Aorta (tissue), 5 donors: ENCODE measurements at places on chromosomes 12 and 14. TPM values are rescaled to one million over a fixed set of nuclear protein-coding genes. Genes with fewer than 3 reads are reported as not detected.

The HOXC5 gene
- 3.9 TPM for total RNA-seq

The NANOG gene
- total RNA-seq, result 0.32 TPM

The SPTB gene
- 5.4 TPM for total RNA-seq

The CABP1 gene
- 1.7 TPM for total RNA-seq
